NCI-H2227 treated with DMSO at 0.1 percent for 48 hours (cell line): ENCODE measurements at places on chromosomes 7 and 10.
A peak's percentile ranks its signal among the peaks of the same experiment; 100 is the strongest.

DNA sequence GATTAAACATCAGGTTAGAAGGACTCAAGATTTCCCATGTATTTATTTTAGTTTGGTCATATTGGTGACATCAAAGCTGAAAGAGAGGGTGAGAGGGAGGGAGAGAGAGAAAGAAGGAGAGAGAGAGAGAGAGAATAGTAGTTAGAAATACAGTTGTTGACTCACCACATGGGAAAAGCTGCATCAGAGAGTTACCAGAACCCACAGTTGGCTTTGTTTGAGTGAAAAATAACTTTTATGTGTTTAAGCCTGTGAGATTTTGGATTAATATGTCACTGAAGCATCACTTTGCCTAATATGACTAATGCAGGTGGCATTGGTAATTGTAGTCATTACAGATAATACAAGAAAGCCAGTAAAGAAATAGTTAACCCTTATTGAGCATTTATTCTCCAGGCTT, 303.9 kb downstream of the REEP3 start:
- no peak for DNase-seq

GRCh38 chr10:44386546-44387052, 1.7 kb upstream of the CXCL12 start:
- DNase-seq, result no peak

GRCh38 chr10:127977357-127978009, 70.6 kb downstream of the PTPRE start:
- DNase-seq, result no peak

DNA sequence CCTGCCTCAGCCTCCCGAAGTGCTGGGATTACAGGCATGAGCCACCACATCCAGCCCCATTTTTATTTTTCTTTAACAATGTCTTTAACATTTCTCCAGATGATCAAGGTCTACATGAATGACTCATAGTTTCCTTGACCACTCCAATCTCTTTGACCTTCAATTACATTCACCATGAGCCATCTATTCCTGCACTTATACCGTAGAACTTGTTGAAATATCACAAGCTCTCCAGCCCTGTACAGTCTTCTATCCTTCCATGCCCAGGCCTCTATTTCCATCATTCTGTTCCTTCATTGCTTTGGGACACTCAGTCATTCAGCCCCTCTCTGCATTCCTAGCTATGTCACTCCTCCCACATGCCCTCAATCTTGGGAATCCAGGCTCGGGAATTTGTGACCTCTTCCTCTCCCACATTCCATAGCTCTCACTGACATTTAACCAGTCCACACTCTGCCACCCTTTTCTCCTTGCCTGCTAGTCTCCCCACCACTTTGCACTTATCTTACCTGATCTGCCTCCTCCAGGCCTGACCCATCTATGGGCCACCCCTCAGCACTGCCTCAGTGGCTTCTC, 151.8 kb upstream of the STK17A start:
- no peak for DNase-seq

DNA sequence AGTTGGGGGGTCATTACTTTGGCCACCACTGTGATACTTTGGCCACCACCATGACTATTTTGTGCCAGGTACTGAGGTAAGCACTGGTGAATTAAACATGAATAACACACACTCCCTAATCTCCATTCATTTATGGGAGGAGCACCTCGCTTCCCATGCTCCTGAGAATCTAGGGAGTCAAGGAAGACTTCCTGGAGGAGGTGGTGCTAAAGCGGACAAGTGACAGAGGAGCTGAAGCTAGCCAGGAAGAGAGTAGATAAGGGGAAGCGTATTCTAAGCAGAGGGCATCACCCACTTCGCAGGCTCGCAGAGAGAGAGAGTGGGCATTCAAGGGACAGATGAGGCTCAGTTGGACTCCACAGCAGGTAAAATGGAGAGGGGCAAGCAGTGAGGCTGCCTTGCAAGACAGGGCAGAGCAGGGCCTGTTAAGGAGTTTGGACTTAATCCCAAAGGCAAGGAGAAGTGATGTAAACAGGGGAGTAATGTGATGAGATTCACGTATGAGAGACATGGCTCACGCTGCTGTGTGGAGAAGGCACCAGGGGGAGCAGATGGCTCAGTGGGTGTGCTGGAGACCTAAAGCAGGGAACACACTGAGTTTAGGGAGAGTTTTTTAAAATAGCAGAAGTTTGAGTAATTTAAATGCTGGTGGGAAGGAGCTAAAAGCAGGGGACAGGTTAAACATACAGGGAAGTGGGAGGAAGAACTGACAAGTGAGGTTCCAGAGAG, 21.3 kb upstream of the TMEM248 start:
- DNase-seq, result no peak

DNA sequence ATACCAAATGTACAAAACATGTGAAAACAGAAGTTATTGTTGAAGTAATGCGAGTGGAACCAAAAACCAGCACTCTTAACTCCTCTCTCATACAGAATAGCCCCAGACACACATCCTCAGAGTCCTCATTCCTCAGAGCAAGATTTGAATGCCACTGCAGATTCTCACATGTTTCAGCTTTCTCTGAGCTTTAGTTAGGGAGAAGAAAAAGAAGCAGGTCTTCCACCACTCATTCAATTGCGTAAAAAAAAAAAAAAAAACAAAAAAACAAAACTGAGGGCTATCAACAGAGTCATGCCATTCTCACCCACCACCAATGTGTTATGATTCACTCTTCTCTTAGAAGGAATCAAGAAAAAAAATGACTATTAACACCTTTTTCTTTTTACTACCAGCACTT, 287.7 kb downstream of the IPMK start:
- no peak for DNase-seq

DNA sequence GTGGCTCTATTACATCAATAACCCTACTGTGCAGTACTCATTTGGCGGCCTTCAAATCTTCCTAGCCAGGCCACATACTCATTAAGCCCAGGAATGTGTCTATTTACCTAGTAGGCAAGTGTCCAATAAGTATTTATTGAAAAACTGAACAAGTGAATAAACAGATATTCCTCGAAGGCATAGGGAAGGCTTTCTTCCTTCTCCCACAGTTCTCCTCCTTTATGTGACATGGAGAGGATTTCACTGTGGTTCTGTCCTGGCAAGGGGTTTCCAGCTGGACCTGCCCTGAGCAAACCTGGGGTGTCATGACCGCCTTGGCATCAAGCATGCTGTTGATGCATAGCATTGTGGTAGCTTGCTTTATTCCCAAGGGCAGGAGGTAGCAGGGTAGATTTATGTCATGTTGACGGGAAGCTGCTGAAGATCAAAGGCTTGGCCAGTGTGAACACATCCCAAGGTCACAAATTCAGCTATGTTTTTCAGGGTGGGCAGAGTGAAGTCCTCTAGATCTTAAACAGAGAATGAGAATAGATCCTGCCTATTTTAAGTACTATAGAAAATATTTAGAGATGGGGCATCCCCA, 195.1 kb downstream of the INHBA start:
- DNase-seq, result no peak

GRCh38 chr10:89615824-89616223, 29.2 kb downstream of the PANK1 start:
- DNase-seq, result no peak

DNA sequence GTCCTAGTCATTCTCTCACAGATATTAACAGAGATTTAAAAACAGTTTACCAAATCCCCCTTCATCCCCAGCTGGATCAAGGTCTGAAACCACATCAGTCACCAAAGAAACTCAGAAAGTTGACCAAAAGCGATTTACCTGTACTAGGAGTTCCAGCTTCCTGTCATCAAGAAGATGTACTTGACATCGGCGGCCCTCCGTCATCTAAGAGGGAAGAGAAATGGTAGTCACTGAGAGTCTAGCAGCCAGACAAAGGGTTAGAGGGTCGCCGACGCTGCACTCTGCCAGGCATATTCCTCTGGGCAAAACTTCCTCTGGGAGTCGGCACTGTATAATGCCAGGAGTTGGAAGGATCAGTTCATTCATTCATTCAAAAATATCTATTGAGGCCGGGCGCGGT, 271.9 kb downstream of the PRPF18 start:
- no peak for DNase-seq

DNA sequence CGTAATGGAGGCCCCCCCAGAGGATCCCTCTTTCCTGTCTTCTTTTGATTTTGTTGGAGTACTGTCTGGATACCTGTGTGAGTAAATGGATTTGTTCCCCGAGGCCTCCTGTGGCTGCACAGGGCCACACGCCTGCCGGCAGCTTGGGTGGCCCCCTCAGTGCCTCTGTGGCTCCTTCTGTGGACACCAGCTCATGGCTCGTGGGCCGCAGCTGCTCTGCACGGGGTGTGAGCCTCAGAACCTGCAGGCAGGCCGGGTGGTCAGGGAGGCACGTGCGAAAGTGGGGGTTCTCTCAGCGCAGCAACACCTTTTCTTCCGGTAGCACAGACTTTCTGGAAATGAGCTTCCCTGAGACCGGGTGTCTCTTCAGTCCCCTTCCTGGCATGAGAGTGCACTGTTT, 70.3 kb downstream of the WDR37 start:
- no peak for DNase-seq

DNA sequence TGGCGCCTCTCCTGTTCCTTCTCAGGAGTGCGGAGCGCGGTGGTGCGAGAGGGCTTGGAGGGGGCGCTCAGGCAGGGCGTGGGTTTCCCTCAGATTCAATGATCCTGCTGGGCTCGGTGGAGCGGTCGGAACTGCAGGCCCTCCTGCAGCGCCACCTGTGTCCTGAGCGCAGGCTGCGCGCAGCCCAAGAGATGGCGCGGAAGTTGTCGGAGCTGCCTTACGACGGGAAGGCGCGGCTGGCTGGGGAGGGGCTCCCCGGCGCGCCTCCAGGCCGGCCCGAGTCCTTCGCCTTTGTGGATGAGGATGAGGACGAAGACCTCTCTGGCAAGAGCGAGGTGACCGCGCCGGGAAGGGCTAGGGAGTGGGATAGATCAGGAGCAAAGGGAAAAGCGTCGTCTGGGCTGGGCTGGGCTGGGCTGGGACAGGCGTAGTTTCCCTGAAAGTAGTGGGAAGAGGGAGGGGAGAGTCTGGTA, 17.0 kb downstream of the FAM131B start:
- DNase-seq, result peak; percentile 35

- no peak for DNase-seq
These were observed 164.6 kb downstream of the TRIL start for GRCh38 chr7:28793381-28794085.

- DNase-seq, result peak; percentile 3
These were observed 61.6 kb downstream of the LHPP start for GRCh38 chr10:124522933-124523871.

- DNase-seq, result no peak
These were observed 1184.8 kb downstream of the GATA3 start for GRCh38 chr10:9239298-9239697.

- DNase-seq, result peak; percentile 17
These were observed 111.7 kb upstream of the COBL start for GRCh38 chr7:51428217-51428887.

DNA sequence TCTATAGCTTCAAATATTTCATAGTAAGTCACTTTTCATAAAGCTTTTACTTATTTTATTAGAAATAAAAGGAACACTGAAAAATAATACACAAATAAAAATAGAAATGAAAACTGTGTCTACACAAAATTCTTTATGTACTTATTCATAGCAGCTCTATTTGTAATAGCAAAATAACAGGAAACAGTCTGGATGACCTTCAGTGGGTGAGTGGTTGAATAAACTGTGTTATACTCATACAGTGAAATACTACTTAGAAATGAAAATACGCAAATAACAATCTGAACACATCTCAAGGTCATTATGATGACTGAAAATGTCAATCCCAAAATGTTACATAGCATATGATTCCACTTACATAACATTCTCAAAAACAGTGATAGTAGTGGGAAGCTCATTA, 138.7 kb upstream of the PCLO start:
- no peak for DNase-seq

GRCh38 chr7:10643545-10643944, 330.1 kb upstream of the PHF14 start:
- DNase-seq, result no peak

- DNase-seq, result no peak
These were observed 121.9 kb downstream of the MAD1L1 start for GRCh38 chr7:2110610-2111396.

DNA sequence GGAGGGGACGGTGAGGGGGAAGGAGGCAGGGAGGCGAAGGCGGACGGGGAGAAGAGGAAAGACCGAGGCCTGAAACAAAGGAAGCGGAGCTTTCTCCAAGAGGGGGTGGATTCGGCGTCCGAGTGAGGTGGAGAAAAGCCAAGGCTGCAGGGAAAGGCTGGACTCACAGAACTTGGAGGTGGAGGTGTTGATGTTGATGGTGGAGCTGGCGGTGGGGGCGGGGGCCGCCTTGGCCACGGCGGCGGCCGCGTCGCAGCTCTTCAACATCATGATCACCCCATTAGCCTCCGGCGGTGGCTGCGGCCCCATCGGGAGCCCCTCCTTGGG, 578 bp downstream of the CACUL1 start:
- peak; percentile 4 for DNase-seq

DNA sequence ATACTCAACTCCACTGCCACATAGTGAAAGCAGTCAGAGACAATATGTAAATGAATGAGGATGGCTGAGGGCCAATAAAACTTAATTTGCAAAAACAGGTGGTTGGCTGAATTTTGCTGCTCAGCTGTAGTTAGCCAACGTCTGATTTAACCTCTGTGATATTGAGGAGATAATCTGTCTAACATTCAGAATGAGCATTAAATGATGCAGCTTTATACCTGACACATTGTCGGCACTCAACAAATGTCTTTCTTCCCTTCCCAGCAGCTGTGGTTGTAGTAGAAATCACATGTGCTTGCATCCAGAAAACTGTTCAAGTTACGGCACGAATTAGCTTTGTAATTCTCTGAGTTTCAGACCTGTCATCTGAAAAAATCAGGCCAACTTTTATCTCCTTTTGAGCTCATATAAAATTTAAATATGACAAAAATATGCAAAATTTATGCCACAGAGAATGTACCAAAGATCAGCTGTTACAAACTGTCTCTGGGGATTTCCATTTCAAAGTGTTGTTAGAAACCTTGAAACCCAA, 1239.7 kb downstream of the GATA3 start:
- DNase-seq, result no peak

GRCh38 chr10:2425320-2425719, 642.0 kb upstream of the PFKP start:
- no peak for DNase-seq

DNA sequence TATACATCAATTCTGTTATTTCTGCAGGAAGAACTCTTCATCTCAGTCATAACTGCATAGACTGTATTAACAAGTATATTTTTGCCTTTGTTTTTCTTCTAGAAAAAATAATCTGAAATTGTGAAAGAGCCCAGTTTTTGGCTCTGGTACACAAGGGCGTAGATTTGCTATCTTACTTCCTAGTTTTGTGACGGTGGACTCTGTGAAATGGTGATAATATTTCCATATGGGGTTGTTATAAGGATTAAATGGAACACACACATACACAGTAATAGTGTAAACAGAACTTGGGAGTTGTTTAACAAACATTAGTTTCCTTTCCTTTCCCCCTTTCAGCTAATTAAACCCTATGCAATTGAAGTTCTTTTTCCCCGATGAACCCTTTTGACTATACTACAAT, 108.7 kb downstream of the MKLN1 start:
- DNase-seq, result no peak

GRCh38 chr7:65749518-65749917, 123.4 kb upstream of the VKORC1L1 start:
- DNase-seq, result no peak

DNA sequence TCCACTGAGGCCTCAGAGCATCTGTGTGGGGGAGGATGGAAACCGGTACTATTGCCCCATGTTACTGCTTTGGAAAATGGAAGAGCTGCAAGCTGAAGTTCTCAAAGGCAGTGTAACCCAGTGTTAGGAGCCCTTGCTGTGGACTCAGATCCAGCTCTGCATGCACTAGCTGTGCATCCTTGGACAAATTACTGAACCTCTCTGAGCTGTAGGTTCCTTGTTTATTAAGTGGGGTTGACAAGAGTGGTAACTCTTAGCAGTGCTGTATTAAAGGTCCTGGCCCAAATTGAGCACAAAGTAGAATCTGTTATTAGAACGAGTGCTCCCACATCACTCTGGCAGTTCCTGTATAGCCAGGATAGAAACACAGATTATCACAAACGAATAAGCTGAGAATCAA, 234.2 kb downstream of the USP6NL start:
- no peak for DNase-seq
